Smooth muscle cell of the umbilical artery (primary cell): ENCODE measurements at places on chromosomes 11 and 22. TPM values are rescaled to one million over a fixed set of nuclear protein-coding genes. Genes with fewer than 3 reads are reported as not detected.

The ACR gene
- not detected in 2 replicates for total RNA-seq

The KLHDC7B gene
- 1.1 and 24.1 TPM in 2 replicates for total RNA-seq

The ADSL gene
- total RNA-seq = 100 and 140 TPM in 2 replicates

The LMO2 gene
- 0.09 TPM in 1 of 2 replicates, not detected in the other for total RNA-seq

The FGF4 gene
- total RNA-seq = not detected in 2 replicates

The OR5B21 gene
- not detected in 2 replicates for total RNA-seq

The NRXN2 gene
- 0.30 and 6.4 TPM in 2 replicates for total RNA-seq

The CRYBA4 gene
- total RNA-seq = not detected in 2 replicates

The OR51I1 gene
- not detected in 2 replicates for total RNA-seq

The KRTAP5-1 gene
- not detected in 2 replicates for total RNA-seq

The OR51G1 gene
- total RNA-seq = not detected in 2 replicates

The KRTAP5-7 gene
- 0.14 TPM in 1 of 2 replicates, not detected in the other for total RNA-seq

The OR56B4 gene
- total RNA-seq = not detected in 2 replicates

The SORL1 gene
- total RNA-seq = 6.1 and 27.6 TPM in 2 replicates

The ZW10 gene
- 19.9 and 26.4 TPM in 2 replicates for total RNA-seq

The GAS2L1 gene
- 7.4 and 17.1 TPM in 2 replicates for total RNA-seq

The ADAMTS15 gene
- 1.8 and 4.9 TPM in 2 replicates for total RNA-seq
